ENCODE measurements at places on chromosomes 12 and 14.

DNA sequence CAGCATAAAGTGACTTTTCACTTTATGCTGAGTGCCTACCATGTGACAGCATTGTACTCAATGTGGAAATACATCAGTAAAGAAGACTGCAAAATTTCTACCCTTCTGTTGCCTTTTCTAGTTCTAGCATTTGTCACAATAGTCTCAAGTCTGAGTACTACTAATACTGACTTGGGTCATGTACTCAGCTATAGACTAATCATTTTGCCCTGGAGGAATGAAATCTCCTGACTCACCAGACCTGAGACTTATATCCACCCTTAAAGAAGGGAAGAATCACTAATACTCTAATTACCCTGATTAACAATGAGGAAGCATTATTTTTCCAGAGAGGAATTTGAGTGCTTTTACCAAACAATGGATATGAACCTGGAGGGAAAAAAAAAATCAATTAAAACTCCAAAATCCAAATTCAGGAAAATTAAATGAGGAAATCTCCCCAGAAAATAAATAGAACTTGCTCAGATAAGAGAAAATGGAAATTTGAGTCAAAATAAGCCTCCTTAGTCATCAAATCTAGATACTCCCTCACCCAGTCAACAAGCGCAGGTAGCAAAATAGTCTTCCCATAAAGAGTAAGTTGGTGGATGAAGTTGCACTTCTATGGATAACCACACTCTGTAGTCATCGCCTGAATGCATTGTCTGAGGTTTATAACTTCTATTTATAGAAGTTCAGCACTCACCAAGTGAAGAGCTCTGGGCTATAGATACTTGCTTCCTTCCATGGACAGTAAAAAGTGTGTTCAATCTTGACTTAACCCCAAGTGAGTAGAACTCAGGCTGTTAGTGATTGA, 386.6 kb downstream of the SYT1 start:
- no peak for DNase-seq

GRCh38 chr14:105484069-105484996, 2.4 kb upstream of the CRIP1 start:
- DNase-seq, result no peak

GRCh38 chr12:41407232-41407799, 219.2 kb downstream of the PDZRN4 start:
- no peak for DNase-seq

- no peak for DNase-seq
These were observed 37.6 kb upstream of the SPTLC2 start for GRCh38 chr14:77654001-77654441.

DNA sequence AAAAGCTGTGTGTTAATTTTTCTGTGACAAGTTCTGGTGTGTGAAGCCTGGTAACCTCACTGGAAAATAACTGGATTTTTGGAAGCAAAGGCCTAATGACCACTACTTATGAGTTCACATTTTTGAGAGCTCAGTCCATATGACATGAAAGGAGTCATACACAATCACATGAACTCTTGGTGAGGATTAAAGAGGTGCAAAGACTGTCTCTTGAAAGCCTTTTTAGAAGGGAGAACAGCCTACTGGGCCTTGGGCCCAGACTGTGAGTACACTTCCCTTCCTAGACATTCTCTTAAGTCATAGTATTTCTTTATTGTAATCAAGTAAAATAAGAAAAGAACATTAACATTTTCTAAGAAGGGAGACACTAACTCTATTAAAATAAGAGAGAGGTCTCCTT, 176.1 kb downstream of the BCAT1 start:
- no peak for DNase-seq
